Dorsolateral prefrontal cortex (tissue), 122 donors: ENCODE measurements at places on chromosomes 1 and 21.

DNA sequence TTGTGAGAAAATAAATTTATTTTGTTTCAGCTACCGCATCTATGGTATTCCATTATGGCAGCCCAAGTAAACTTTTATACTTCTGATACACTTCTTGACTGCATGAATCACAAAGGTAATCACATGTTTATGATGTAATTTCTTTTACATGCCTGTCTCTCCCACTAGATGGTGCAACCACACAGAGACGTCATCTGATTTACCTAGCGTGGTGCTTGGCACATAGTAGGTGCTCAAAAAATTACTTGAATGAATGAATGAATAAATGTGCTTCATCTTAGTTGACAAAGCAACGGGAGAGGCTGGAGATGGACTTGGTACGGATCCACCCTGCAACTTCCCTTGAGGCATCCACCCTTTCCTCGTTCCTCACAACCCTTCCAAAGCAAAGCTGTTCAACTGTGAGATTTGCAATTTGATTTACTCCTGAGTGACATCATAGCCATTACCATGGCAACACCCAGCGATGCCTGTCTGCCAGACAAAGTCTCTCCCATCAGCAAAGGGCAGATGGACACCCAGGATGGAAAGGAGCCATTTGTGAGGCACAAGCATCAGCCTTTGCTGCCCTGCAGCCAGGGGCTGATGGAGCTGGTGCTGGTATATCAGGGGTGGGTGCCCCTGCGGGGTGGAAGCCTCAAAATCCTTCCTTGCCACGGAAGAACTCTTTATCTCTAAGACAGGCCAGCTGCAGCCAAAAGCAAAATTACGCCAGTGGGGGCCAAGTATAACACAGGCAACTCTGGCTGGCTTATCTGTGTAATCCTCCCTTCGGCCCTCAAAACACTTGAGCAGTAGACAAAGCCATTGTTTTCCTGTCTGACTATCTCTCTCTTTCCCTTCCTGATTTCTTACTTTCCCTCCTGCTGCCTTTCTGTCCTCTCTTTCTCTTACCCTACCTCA is 18.9 kb upstream of the VWA5B1 start:
- DNase-seq = no peak

DNA sequence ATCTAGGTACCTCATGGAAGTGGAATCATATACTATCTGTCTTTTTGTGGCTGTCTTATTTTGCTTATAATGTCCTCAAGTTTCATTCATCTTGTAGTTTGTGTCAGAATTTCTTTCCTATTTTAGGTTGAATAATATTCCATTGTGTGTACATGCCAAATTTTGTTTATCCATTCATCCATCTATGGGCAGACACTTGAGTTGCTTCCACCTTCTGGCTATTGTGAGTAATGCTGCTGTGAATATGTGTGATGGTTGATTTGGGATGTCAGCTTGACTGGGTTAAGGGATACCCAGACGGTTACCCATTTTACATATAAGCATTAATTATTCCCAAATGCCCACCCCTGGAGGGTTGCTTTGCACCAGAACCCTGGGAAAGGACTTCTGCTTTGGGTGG is 477.5 kb downstream of the PTPRU start:
- DNase-seq = no peak

GRCh38 chr1:169126335-169126734 is 19.8 kb downstream of the ATP1B1 start:
- DNase-seq = no peak

- DNase-seq = no peak
Measured at GRCh38 chr1:241156231-241156965, 200.6 kb downstream of the RGS7 start.

- no peak for DNase-seq
Measured at GRCh38 chr21:45767071-45768006, 123.8 kb downstream of the PCBP3 start.

DNA sequence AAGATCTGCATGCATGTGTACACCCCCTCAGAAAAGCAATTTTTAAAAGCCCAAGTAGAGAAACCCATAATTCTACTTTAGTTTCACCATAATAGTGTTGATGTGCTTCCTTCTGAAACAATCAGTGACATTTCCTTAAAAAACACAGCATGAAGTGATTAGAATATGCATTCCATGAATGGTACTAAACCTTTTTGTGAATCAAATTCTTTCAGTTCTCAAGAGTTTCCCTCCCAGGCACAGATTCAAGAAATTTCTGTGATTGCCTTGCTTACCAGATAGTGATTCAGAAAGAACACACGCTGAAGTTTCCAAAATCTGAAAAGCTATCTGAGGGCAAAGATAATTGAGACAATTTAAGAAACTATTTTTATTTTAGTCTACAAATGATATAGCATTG is 136.4 kb upstream of the ADGRL2 start:
- DNase-seq = no peak

DNA sequence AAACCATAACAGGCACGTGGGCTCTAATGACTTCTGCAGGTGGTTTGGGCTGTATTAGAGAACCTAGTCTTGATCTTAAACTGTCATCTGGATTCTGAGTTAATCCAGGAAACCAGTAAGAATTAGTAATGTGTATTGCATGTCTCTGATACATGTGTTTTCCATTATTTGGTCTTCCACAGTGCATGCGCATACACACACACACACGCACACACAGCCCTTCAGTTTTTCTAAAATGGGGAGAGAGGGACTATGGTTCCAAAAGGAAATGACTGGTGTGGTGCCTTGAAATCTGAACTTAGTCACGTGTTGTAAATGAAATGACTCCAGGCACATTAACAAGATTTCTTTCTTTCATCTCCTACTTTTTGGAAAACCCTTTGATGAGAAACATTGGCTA is 67.6 kb downstream of the OLFML2B start:
- no peak for DNase-seq

- DNase-seq = no peak
Measured at GRCh38 chr1:155170806-155171205, 2.3 kb downstream of the KRTCAP2 start.

- DNase-seq = no peak
Measured at GRCh38 chr1:45412899-45413298, 72.7 kb upstream of the MUTYH start.

GRCh38 chr1:229397762-229398161 is 36.1 kb downstream of the ACTA1 start:
- no peak for DNase-seq

DNA sequence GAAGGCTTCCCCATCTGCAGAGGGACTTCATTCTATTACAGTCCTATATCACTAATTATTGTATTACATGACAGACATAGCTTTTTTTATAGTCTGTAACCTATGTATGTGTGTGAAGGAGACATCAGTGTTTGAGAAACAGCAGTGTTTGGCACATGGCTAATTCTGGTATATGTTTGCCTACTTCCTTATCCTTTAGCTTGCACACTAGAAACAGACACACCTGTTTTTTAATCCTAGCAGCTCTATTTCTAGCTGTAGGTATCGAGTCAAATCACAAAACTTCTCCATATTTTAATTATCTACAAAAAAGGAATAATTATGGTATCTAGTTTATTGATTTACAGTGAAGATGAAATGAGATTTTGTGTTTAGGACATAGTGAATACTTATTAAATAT is 129.4 kb upstream of the CACYBP start:
- DNase-seq = no peak

DNA sequence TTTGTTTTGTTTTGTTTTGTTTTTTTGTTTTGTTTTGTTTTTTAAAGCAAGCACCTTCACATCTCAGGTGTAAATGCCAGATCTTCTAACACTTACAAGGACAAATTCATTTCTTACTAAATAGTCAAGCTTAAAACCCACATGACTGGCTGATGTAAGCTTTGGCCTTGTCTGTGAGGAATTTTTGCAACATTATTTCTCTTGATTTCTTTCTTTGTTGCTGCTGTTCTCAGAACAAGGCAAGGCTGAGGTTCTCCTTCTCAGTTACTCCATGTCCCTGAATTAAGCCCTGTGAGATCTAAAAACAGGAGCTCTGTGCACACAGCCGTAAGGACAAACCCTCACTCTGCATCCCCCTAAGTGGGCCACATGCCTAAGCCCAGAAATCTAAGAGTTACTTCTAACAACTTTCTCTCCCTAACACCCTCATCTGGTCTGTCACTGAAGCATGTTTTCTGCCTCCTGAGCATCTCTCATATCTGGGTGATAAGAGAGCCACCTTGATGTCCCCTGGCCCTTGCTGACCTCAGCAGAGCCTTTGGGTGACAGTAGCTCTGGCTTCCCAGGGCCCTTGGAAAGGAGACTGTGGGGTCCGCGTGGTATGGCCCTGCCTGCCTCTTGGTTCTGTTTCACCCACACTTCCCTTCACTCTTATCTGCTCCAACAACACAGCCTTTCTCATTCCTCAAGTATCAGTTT is 81.2 kb upstream of the HOOK1 start:
- no peak for DNase-seq

- peak; percentile 11 for DNase-seq
Measured at GRCh38 chr1:161486806-161487741, 18.2 kb upstream of the FCGR2A start.

DNA sequence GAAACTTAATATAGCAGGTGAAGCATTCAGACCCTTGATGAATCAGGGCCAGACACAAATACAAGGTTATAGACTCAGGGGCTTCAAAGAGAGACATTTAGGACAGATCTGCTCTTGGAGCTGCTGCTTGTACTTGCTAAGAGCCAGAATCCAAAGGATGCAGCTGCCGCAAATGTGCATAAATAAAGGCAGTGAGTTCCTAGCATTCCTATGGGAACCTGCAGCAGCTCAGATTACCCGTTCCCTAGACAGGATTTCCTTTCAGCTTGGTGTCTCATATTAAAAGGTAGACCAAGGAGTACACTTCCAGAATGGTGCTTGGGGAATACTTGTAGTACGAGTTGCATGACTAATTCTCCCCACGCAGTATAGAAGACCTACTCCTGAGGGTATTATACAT is 9.7 kb upstream of the LRRC53 start:
- no peak for DNase-seq

GRCh38 chr21:32021319-32021994 is 148.6 kb downstream of the HUNK start:
- DNase-seq = peak; percentile 62

DNA sequence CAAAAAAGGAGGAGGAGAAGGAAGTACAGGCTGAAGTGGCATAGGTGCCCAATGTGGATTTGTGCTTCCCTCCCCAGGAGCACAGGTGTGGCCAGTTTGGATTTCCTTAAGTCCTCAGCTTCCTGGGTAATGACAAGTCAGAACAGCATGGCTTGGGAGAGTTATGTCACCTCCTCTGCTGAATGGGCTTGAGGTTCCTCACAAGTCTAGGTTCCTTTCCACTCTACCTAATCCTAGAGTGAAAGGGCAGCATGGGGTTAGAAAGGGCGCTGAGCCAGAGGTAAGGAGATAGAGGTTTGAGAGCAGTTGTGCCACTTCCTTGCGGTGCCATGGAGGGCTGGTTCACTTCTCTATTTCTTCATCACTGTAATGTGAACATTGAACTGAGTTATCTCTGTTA is 35.5 kb upstream of the IL20 start:
- DNase-seq = no peak

DNA sequence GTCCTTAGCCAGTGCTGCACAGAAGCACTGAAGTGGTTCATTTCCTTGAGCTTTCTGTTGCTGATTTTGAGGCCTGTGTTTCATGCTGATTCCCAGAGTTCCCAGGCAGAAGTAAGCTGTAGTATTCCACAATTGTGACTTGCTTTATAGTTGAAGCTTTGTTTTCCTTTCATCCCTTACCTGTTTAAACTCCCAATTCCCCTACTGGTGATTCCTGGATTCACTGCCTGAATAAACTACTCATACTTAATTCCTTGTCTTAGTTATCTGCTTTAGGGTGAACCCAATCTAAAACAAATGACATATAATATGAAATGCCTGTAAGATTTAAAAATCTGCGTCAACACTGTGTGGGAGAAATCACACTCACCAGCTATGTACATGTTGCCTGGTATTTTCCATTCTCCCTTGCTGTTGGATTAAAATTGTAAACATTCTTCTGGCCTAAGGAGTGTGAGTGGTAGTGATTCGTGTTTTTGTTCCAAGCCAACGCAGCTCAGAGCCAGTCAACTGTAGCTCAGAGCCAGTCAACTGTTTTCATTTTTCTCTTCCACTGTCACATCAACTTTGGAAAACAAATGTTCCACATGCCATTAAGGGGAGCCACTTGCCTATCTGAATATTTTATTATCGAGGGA is 879.4 kb downstream of the MRPL39 start:
- DNase-seq = no peak

DNA sequence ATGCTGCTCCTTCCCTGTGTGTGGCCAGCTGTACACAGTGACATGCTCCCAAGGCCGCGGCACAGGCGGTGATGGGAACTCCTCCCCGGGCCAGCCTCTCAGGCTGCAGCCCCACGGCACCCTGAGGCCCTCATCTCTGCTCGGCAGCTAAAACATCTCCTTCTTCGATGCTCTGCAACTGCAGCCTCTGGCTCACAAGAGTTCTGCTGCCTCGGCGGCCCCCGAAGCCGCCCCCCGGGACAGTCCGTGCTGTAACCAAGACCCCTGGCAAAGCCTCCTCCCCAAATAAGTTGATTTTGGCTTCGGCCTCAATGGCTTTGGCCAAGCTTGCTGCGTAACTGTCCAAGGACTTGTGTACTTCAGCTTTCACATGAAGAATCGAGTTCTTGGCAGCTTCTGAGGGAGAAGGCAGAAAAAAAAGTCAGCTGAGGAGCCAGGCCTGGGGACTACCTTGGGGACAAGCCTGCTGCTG is 51.3 kb downstream of the GPR161 start:
- no peak for DNase-seq

- DNase-seq = no peak
Measured at GRCh38 chr1:115882913-115883902, 42.3 kb upstream of the NHLH2 start.

DNA sequence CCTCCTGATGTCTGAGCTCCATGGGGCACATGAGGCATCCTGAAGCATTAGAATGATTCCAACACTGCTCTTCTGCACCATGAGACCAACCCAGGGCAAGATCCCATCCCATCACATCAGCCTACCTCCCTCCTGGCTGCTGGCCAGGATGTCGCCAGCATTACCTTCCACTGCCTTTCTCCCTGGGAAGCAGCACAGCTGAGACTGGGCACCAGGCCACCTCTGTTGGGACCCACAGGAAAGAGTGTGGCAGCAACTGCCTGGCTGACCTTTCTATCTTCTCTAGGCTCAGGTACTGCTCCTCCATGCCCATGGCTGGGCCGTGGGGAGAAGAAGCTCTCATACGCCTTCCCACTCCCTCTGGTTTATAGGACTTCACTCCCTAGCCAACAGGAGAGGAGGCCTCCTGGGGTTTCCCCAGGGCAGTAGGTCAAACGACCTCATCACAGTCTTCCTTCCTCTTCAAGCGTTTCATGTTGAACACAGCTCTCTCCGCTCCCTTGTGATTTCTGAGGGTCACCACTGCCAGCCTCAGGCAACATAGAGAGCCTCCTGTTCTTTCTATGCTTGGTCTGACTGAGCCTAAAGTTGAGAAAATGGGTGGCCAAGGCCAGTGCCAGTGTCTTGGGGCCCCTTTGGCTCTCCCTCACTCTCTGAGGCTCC is 11.1 kb upstream of the RASSF5 start:
- no peak for DNase-seq

- DNase-seq = no peak
Measured at GRCh38 chr1:145999321-146000024, 3.1 kb upstream of the TXNIP start.

- no peak for DNase-seq
Measured at GRCh38 chr1:236471096-236471495, 52.7 kb upstream of the LGALS8 start.

- no peak for DNase-seq
Measured at GRCh38 chr21:31720330-31720729, 11.6 kb downstream of the SCAF4 start.

GRCh38 chr1:46166521-46167462 is 8.1 kb upstream of the TSPAN1 start:
- DNase-seq = peak; percentile 27
